ENCODE measurements at places on chromosomes 13 and 19.

DNA sequence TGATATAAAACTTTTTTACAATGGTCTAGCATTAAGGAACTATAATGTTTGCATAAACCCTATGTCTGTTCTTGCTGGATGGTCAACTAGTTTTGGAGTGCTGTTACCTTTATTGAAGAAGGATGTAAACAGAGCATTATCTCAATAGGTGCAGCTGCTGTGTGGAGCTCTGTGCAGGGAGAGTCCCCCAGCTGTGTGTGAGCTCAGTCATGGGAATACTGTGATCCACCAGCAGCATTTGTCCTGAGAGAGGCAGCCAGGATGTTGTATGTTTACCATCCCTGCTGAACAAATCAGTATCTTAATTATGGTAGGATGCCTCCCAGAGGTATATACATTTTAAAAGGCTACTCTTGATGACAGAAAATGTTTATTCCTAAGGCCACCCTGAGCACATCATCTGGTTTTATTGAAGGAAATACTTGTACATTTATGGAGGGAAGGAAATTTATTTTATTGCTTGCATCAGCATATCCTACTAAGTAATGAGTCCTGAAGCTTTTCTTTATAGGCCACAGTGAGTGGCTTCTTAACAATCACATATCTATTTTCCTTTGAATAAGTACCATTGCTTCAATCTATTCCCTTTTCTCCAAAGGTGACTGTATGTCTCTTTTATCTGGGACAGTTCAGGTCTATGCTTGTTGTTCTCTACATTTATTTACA lies 11.7 kb downstream of the RAP2A start:
- DNase-seq, result no peak

DNA sequence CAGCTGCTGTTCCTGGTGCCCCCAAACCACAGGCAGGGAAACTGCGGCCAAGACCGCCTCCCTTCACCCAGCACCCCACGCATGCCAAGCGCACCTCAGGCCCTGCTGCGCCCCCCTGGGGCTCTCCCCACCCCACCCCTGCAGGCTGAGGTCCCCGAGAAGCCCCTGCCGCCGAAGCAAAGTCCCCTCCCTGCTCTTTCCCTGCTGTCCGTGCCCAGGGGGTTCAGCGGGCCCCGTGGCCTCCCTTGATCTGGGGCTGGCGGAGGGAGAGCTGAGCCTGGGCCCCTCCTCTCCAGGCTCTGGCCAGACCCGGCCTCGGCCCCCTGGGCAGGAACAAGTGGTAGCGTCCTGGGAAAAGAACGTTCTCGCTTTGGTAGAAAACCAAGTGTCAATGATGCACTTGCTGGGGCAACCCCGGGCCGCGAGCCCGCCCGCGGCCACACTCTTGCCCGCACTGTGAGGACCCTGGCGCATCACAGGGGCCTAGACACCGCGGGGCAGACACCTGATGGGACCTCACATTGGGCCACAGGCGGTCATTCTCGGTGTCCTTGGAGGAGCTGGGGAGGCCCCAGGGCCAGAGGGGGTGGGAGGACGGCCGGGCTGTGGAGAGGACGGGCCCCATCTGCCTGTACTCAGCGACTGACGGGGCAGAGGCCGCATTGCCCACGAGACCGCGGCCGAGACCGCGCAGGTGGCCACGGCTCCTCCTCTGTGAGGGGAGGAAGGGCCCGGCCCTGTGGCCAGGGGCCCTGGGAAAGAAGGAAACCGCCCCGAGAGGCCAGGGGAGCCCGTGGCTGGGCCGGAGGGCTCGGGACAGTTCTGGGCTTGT lies 29.0 kb downstream of the GPX4 start:
- no peak for DNase-seq

GRCh38 chr13:109647053-109647452 lies 139.3 kb downstream of the IRS2 start:
- peak; percentile 90 for DNase-seq

DNA sequence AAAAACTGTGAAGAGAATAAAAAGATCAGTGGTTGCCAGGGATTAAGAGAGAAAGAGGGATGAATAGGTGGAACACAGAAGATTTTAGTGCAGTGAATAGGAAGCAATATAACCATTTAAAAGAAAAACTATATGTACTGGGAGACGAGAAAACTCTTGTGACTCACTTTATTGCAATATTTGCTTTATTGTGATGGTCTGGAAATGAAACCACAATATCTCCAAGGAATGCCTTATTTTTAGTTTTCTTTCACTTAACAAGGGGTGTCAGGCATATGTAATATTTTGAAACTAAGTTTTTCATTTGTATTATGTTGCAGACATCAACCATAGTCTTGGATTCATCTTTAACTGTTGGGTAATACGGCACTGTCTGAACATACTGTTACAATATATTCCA lies 1308.2 kb downstream of the PCDH9 start:
- peak; percentile 23 for DNase-seq

DNA sequence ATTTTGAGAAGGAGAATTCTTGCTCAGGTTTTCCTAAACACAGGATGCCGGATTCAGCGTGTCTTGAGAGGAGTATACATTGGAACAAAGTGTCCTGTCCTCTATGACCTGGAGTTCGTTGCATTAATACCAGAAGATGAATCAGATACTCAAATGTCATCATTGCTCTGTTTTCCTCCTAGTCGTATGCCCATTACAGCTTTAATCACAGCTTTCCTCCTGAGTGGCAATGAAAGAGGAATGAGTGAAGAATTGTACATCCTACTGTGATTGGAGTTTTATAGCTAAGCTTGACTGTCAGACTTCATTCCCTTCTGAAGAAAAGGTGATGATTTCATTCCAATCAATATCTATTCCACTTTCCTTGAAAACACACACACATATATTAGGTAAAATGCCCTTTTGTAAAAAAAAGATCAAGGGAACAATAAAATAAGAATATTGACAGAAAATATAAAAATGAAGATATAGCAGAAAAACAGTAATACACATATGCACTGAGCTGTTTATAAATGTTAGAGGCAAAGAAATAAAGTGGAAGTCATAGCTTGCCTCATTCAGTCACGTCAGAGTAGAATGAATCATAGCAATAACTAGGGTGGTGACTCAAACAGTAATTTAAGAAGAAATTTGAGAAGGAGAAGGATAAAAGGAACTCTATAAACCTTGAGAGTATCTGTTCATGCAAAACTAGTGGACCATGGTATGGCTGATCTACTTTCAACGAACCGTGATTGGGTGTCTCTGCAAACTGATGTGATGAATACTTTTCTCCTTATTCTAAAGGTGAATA lies 501.5 kb downstream of the SUCLA2 start:
- DNase-seq, result peak; percentile 79

DNA sequence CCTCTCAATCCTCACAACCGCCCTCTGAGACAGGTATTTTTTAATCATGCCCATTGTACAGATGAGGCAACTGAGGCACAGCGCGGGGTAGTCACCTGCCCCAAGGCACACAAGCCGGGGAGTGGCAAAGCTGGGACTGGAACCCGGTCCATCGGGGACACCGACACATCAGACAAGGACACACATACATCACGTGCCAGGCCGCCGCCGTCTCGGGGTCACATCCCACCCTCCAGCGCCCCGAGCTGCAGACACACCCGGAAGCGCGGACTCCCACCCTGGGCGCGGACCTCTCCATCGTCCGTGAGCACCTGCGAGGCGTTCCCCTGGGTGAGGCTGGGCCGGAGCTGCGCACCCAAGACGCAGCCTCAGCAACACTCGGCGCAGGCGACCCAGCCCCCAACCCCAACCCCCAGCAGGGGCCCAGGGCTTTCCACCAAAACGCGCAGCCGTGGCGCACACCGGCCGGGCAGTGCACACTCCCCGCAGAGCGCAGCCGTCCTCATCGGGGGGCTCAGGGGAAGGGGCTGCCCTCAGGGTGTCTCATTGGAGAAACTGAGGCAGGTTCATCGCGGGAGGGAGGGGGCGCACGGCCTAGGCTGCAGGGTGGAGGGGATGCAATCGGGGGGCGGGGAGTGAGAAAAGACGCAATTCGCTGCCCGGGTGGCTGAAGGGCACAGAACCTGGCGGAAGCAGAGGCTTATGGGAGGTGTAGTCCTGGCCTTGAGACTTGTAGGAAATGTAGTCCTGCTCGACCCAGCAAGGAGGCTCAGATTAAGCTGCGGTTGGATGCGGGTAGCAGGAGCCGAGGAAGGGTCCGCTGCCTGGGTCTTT lies 1.9 kb upstream of the LMTK3 start:
- peak; percentile 62 for DNase-seq

GRCh38 chr13:48236528-48237353 lies 3.7 kb downstream of the ITM2B start:
- DNase-seq, result peak; percentile 47

DNA sequence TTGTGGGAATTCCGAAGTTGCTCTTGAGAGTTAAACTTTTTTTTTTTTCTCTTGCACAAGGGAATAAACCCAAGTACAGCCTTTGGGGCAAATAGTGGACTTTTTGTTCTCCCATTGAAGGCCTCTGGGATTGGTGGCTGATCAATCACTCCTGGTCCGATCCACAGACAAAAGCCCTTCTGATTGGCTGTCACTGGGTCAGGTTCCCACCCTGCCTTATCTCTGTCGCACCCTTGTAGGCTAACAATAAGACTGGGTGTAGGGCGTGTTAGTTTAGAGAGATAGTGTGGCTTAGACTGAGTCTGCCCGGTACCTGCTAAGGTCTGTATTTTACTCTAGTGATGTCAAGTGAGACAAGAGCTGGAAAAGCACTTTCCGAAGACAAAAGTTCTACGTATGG lies 380.8 kb downstream of the NDFIP2 start:
- DNase-seq, result no peak

GRCh38 chr13:100213576-100213975 lies 124.7 kb downstream of the PCCA start:
- DNase-seq, result peak; percentile 80

- no peak for DNase-seq
Measured at GRCh38 chr19:42255766-42256745, 1.1 kb upstream of the ERF start.

GRCh38 chr19:33803383-33803782 lies 6.7 kb downstream of the KCTD15 start:
- DNase-seq, result no peak
